ENCODE measurements at places on chromosomes 1 and 21.

GRCh38 chr1:242710286-242710685 lies 185.8 kb upstream of the PLD5 start:
- DNase-seq = no peak

DNA sequence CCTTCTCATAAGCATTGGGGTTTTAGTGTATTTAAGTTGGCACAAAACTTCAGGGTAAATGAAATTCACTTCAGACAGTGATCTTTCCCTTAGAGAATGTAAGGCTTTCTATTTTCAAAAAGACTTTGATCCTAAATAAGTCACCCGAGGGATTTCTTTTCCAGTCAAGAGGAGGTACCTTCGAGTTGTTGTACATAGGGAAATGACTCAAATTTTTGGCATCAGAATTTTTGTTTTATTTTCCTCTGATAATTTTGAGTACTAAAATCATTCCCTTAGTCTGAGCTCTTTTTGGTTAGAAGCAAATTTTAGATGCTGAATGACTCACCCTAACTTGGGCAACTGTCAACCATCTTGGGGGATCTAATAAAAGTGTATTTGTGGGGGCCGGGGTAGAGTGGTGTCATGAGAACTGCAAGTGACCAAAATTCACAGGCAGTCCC lies 193.9 kb downstream of the DHRS3 start:
- DNase-seq = no peak

DNA sequence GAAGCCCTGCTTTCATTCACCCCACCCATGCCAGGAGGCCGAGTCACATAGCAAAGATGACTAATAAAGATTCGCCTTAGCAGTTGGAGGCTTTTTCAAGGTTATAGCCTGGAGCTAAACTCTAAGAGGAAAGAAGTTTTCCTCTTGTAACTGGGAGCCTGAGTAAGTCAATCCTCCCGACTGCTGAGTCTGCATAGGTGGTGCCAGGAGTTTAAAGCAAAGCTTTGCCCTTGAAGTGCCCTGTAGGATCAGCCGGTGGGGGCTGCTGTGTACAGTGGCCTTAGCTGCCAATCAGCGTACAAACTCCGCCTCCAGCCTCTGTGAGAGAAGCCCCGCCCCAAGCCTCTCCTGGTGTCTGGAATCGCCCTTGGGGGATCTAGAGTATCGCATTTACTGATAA lies 147.5 kb upstream of the SPATA6 start:
- DNase-seq = no peak

DNA sequence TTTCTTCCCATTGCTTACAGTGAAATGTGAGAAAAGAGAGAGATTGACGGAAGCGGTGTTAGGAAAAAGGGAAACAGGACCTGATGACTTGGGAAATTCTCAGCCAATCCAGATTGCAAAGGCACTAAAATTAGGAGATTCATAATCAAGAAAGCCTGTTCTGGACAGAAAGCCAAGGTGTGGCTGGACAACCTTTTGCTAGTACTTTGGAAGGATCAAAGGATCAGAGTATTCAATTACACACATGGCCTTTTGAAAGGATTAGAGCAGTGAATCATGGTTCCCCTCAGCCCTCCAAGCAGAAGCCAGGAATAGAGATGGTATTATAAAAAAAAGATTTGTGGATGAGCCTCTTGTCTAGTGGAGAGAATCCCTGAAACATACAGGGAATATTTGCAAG lies 669.8 kb upstream of the ADAMTS5 start:
- DNase-seq = no peak

- no peak for DNase-seq
Observed at GRCh38 chr1:189986516-189986915, 491.1 kb downstream of the BRINP3 start.

DNA sequence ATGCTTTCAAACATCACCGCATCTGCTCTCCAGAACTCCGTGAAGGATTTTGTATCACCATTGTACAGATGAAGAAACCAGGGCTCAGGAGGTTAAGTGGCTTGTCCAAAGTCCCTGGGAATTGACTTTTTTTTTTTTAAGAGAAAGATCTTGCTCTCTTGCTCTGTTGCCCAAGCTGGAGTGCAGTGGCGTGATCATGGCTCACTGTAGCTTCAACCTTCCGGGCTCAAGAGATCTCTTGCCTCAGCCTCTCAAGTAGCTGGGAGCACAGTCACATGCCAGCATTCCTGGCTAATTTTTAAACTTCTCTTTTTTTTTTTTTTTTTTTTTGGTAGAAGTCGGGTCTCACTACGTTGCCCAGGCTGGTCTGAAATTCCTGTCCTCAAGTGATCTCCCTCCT lies 6.9 kb upstream of the TAS1R2 start:
- DNase-seq = no peak

GRCh38 chr1:74579425-74579824 lies 67.0 kb upstream of the LRRC53 start:
- no peak for DNase-seq

GRCh38 chr1:204683284-204684205 lies 2.0 kb downstream of the LRRN2 start:
- no peak for DNase-seq

- no peak for DNase-seq
Observed at GRCh38 chr1:3774946-3775489, 2.5 kb downstream of the SMIM1 start.

- DNase-seq = no peak
Observed at GRCh38 chr1:156899956-156900718, 6.6 kb downstream of the PEAR1 start.

GRCh38 chr1:9811239-9811966 lies 12.4 kb downstream of the CLSTN1 start:
- DNase-seq = no peak

- DNase-seq = peak; percentile 74
Observed at GRCh38 chr21:43609501-43610340, 49.6 kb downstream of the HSF2BP start.

DNA sequence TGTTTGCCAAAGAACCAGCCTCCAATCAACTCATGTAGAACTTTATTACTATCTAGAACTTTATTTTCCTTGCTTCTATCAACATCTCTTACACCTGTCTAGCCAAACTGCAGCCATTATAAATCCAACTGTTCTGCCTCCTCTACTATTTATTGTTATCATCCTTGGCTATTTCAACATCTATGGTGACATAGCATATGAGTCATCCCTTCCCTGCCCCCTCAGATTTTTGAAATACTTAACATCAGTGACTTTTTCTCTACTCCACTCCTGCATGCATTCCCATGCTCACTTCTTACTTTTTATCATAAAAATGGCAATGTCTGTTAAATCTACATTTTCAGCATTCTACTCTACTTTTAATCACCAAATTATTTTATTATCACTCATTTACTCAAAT lies 544.9 kb upstream of the NEGR1 start:
- no peak for DNase-seq

DNA sequence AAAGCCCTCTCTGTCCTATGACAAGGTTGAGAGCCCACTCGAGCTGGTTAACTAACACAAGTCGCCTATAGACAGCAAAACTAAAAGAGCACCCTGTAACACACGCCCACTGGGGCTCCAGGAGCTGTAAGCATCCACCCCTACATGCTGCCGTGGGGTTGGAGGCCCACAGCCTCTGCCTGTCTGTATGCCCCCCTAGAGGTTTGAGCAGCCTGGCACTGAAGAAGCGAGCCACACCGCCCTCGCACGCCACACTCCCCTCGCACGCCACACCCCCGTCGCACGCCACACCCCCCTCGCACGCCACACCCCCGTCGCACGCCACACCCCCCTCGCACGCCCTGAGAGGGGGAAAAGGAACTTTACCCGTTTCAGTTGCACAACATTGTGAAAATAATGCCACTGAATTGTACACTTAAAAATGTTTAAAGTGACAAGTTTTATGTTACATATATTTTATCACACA lies 13.2 kb upstream of the HMGCL start:
- DNase-seq = no peak

DNA sequence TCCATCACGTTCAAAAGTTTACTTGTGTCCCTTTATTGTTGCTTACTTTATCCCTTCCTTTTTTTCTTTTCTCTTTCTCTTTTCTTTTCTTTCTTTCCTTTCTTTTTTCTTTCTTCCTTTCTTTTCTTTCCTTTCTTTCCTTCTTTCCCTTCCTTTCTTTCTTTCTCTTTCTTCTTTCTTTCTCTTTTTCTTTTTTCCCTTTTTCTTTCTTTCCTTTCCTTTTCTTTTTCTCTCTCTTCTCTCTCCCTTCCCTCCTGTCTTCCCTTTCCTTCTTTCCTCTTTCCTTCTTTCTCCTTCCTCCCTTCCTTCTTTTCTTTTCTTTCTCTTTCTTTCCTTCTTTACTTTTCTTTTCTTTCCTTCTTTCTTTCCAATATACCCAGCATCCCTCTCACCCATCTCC lies 391.2 kb downstream of the DPYD start:
- no peak for DNase-seq

GRCh38 chr1:234401658-234402057 lies 28.4 kb downstream of the COA6 start:
- no peak for DNase-seq

GRCh38 chr1:3663999-3664699 lies 11.8 kb downstream of the TP73 start:
- no peak for DNase-seq

DNA sequence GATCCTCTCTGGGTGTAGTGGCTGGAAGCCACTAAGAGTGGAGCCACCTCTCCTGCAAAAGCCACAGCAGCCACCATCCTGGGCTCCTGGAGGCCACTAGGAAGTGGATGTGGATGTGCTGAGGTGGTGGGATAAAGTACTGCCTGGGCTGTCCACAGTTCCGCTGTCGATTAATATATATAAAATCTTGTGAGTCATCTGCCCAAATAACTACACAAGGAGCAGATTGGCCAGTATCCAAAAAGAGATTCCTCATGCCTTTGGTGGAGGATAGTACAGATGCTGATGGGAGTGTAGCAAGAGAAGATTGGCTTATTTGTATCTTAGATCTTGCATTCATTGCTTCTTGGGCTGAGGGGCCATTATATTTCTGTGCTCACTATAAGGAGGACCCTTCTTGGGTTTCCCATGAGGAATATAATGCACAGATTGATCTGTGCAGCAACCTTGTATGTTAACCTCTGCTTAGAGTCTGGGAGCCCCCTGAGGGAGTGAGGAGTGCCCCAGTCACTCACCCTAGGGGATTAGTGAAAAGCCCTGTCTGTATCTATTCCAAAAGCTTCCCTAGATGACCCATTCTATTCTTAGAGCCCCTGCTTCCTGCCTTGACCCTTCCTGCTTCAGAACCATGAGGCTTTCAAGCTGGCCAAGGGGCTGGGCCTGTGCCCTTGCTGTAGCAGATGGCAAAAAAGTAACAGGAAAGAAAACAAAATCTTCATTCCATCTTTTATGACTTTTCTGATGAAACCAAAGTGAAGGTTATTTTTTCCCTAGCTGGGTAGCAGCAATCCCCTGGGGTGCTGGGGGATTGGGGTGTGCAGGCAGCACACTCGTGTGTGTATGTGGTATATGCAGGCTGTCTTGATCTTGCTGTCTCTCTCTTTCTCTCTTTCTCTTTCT lies 31.7 kb downstream of the RCSD1 start:
- DNase-seq = no peak

GRCh38 chr1:225908773-225909172 lies 15.3 kb downstream of the PYCR2 start:
- no peak for DNase-seq

DNA sequence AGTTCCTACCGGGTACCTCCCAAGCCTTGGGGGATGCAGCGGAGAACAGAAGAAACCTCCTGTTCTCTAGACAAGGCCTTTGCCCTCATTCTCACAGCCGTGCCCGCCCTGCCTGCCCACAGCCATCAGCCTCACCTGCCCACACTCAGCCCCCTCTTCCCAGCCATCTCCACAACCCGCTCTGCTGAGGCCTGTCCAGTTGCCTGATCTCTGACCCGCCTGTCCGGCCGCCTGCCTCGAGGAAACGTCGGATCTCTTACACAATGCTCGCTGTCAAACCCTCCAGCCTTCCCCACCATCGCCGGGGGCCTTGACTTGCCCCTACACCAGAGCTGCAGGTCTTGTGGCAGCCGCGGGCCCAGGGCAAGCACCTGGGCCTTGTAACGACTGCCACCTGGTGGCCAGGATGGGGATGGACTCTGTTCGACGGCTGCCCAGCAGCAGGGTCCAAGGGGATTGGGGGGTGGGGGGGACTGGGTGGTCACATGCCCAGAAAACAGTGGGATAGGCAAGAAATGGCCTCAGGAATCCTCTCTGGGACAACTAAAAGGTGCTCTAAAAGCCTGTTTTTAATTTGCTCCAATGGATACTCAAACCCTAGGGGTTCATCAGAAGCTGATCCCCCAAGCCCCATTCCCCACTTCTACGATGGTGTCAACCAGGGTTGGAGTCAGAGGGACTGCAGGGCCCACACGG lies 31.0 kb downstream of the SLC45A1 start:
- no peak for DNase-seq

GRCh38 chr21:28336314-28336713 lies 656.4 kb downstream of the LTN1 start:
- DNase-seq = no peak

- no peak for DNase-seq
Observed at GRCh38 chr1:33442141-33442540, 11.2 kb upstream of the PHC2 start.

GRCh38 chr1:172976222-172977041 lies 74.3 kb downstream of the TNFSF18 start:
- no peak for DNase-seq

DNA sequence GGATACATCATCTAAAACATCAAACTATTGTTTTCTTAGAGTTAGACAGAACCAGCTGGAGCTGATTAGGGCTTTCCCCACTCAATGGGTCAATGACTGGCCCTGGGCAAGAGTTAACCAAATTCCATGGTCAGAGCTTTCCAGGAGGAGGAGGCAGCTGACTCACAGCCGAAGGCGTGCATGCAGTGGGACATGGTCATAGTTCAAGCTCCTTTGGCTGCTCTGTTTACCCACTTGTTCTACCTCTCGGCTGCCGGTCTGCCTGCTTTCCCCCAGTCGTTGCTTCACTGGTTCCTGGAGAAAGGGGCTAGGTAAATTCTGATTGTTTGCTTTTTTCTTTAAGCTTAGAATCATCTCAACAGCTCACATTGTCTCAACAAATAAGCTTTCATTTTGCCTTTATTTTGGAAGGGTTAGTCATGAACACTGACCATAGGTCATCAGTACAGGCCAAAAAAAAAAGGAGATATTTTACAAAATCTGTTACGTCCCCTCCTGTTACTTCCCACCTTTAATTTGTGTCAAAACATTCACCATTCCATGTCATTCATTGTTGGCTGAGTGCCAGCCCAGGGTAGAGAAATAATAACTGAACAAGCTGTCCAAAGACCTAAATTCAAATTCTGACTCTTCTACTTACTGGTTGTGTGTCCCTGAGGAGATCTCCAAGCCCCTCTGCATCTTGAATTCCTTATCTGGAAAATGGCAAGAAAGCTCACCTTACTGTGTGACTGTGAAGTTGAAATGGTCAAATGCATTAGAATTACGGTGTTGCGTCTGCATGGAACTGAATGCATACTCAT lies 12.0 kb downstream of the MAB21L3 start:
- DNase-seq = no peak

GRCh38 chr1:233389893-233390292 lies 62.4 kb downstream of the MAP3K21 start:
- no peak for DNase-seq

DNA sequence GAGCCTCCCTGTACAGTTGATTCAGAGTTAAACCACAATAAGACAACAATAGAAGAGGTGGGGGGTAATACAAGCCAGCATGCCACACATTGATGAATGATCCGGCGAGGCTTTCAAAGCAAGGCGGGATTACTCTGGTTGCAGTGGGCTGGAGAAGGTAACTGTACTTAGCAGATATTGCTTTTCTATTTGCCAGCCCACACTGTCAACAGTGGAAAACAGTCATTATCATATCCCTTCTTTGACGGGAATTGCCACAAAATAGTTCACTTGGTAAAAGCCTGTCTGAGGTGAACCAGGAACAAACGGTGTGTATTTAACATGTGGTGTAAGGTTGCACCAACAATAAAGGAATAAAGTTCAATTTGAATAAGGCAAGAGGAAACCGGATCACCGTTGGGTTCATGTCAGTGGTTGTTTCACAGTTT lies 5.8 kb upstream of the KCNJ15 start:
- no peak for DNase-seq

GRCh38 chr1:151514366-151514765 lies 3.2 kb downstream of the CGN start:
- DNase-seq = no peak

All from NCI-H2081 treated with DMSO at 0.1 percent for 48 hours (cell line).